ENCODE measurements at places on chromosomes 2 and 18. TPM values are rescaled to one million over a fixed set of nuclear protein-coding genes. Genes with fewer than 3 reads are reported as not detected.
A peak's percentile ranks its signal among the peaks of the same experiment; 100 is the strongest.

DNA sequence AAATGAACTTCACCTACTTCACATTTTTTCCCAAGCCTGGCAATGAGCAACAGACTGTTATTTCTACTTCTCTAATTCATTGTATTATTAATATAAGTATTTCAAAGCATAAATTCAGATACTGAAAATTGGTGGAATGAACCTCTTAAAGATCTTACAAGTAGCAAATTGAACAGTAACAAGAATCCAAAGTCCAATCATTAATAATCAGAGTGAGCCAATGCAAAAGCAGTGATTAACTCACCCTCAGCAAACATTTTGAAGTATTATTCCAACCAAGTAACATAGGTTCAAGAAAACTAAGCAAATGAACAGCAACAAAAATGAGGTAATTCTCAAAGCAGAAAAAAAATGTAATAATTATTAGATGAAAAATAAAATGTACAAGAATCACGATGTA lies 288.1 kb upstream of the ZC3H15 start:
- no peak for DNase-seq

The UGT1A10 gene
- not detected for total RNA-seq

The ATP8B1 gene
- 47.3 TPM for total RNA-seq

DNA sequence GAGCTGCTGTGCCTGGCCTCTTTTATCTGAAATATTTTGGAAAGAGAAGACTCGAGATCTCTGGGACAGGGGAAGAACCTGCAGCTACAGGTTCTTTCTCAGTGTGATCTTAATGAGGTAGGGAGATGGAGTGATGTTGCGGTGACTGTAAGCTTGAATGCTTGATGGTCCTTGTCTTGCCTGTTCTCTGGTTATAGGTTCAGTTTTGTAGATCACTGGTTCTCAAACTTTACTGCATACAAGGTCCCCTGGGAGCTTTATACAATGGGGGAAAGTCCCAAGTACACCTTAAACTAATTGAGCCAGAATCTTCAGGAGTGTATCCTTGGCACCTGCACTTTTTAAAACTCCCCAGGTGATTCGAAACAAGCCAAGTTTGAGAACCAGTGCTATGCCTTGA lies 136.7 kb upstream of the CXCR4 start:
- DNase-seq: no peak

The ZAP70 gene
- 2.8 TPM for total RNA-seq

The LRP1B gene
- 0.48 TPM for total RNA-seq

GRCh38 chr2:98086491-98087446 lies at the start of gene VWA3B:
Gene VWA3B (plus strand): TSS chr2:98087167. CDS start chr2:98093093, 5,926 bp downstream.
- peak; percentile 91 for DNase-seq

DNA sequence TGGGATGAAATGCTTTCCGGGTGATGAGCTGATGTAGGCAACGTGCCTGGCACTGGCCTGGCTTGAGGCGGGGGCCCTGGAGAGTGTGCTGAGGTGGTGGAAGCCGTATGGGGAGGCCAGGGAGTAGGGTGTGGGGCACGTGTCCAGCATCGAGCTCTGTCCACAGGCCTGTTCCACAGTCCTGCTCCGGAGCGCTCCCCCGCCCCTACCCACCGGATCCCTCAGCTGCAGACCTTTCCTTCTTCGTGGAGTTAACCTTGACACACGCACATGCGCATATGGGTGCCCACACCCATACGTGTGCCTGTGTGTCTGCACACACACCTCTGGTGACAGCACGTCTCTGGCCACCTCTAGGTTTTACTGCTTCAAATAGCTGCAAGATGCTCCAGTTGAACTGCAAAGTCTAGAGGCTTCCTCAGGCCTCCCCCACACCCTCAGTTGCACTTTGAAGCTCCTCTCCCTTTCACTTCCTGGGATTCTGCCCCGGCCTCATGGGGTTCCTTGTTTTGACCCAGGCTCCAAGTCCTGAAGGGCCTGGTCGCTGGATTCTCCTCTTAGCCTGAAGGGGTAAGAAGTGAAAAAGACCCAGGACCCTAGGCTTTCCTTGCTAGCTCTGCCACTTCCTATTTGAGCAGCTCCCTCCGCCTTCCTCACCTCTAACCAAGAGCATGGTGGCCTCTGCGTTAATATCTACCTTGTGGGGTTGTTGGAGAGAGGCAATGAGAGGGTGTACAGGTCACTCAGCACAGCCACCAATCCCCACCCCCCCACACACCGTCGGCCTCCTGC lies 49.5 kb downstream of the INHBB start:
- peak; percentile 73 for DNase-seq

DNA sequence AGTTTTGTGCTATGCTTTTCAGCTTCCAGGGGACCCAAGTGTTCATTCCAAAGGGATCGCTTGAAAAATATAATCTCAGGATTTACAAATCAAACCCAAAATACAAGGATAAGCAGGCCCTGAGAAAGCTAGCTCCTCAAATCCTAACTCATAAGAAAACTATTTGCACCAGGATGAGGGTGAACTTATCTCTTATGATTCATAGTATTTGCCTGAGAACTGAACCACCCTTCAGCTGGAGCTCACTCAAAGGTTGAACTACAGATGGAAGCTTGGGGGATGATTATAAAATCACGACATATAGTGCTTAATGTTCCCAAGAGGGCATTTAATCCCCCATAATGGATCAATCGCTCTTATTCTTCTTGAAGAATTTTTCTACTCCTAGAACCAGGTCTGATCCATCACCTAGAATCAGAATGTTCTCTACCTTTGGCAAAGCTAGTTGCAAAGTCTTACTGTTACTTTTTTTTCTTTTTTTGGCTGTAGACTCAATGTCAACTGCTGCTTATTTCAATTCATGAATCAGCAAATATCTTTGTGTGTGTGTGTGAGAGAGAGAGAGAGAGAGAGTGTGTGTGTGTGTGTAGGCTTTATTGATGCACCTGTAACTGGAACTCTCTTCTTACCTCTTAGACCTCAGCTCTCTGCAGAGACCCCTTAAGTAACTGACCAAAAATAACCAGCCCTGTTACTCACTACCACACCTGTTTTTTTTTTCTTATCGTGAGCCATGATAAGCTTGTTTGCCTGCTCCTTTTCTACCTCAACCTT lies 44.8 kb downstream of the ARL4C start:
- DNase-seq: no peak

- no peak for DNase-seq
Observed at GRCh38 chr2:106975641-106976040, 89.7 kb upstream of the ST6GAL2 start.

DNA sequence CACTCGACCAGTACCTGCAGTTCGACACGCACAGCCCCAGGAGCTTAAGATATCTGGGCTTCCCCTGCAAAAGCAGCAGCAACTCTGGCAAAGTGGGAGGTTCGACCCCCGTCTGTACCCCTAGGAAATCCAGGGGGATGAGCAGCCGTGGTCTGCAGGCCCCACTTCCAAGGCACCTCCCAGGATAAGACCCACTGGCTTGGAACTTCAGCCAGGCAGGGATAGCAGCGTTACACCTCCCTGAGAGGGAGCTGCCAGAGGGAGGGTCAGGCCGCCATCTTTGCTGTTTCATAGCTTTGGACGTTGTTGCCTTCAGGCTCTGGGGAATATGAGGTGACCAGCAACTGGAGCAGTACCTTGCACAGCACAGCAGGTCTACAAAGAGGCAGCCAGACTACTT lies 351.1 kb downstream of the SOX11 start:
- no peak for DNase-seq

- DNase-seq: no peak
Observed at GRCh38 chr18:11114653-11115052, 34.7 kb downstream of the PIEZO2 start.

The ALLC gene
- not detected for total RNA-seq

The SKA1 gene
- 0.24 TPM for total RNA-seq

DNA sequence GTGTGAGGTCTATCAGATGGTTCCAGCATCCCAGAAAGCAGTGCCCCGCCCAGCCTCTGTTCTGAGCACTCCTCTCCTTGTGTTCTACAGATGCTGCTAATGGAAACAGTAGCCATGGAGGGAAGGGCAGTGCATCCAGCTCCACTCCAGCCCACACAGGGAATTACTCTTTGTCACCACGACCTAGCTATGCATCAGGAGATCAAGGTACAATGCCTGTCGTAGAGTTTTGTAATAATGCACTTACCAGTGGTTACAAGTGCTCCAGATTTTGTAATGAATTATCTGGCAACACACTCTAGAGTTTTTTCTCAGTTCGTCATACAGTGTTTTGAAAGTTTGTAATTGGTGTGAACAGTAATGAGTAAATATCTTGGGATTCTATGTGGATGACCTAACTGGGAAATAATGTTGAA lies 161.1 kb downstream of the ESCO1 start:
- DNase-seq: no peak

DNA sequence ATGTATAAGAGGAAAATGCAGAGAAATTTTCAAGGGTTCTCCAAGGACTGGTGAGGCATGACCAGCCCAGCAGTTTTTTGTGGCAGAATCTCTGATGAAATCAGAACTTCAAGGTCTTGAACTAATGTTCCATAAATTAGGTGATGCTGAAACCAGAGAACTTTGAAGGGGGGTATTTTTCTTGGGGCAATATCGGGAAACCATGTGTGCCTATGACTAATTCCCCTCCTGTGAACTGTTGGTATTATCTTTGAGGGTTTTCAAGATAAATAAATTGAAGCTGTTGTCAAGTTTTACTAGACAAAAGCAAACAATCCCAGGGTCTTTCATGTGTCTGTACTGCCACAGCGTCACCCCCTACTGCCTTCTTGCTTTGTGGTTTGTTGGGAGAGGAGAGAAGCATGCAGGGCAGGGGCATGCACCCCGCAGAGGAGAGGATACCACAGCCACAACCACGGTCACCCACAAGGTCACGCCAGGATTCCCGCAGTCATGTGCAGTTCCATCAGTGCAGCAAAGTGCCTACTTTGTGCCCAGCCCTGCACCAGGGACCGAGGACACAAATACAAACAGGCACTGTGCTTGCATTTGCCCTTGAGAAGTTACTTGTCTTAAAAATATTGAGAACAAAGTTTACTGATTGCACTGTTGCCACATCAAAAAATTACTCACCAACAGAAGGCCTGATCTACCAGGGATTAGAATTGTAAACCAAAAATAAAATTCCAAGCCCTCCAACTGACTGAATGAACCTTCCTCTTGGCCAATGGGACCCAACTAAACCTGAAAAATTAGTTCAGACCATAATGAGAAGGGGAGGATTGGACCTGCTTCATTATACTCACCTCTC lies 413.3 kb upstream of the TRIB2 start:
- no peak for DNase-seq

- DNase-seq: no peak
Observed at GRCh38 chr2:12291303-12291702, 425.4 kb upstream of the TRIB2 start.

The ARMC9 gene
- total RNA-seq: 61.9 TPM

DNA sequence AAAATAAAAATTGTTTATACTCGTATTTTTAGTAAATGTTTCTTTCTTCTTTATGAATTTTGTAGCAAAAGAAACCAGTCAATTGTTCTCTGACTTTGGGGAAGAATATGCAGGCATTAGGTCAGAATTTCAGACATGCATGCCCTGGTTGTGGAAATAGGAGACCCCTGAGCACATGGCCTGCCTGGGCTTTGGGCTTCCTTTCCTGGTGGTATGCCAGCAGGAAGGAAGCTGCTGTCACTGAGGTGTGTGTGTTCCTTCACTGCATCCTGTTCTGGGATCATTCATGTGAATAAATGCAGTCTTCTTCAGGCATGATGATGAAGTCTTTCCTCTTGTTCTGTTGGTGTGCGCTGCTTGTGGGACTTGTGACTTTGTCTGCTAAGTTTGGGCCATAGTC lies 920.2 kb upstream of the VRK2 start:
- no peak for DNase-seq

GRCh38 chr2:210228586-210228985 lies 3.3 kb upstream of the ACADL start:
- no peak for DNase-seq

- DNase-seq: no peak
Observed at GRCh38 chr2:3523551-3524041, 4.3 kb upstream of the ADI1 start.

The CNDP1 gene
- not detected for total RNA-seq

GRCh38 chr2:191376981-191377629 lies 131.9 kb downstream of the MYO1B start:
- DNase-seq: peak; percentile 88

The SPHKAP gene
- 1.1 TPM for total RNA-seq

The TOGARAM2 gene
- total RNA-seq: 0.52 TPM
